Mesenteric fat pad (tissue), 1 donor: ENCODE measurements at places on chromosomes 1 and 21. TPM values are rescaled to one million over a fixed set of nuclear protein-coding genes. Genes with fewer than 3 reads are reported as not detected.

DNA sequence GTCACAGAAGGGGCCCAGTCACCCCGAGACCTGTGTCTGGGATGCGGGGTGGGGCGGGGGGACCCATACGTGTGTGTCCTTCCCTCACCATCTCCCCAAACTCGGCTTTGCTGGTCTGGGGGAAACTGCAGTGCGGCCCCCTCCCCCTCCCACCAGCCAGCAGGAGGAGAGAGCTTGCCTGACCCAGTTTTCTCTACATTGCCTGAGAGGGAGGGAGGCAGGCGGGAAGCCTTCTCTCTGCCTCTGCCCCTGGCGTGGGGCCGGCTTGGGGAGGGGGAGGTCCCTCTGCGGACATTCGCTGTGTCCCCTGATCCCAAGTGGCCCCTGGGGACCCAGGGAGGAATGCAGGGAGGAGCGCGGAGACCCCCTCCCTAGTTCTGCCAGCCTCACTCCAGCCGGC is 3.9 kb downstream of the EPHA8 start:
- no peak for DNase-seq

GRCh38 chr1:41598325-41598724 is 113.8 kb upstream of the EDN2 start:
- no peak for DNase-seq

- DNase-seq = no peak
These were observed 5.7 kb downstream of the SLC6A17 start for GRCh38 chr1:110155878-110156522.

The PHF13 gene
- 13.3 TPM for total RNA-seq

- no peak for DNase-seq
These were observed 857.0 kb downstream of the LTN1 start for GRCh38 chr21:28135646-28136045.

The ZMYM4 gene
- 49.0 TPM for total RNA-seq

The RGS18 gene
- total RNA-seq = 7.3 TPM

- no peak for DNase-seq
These were observed 105.1 kb downstream of the RAVER2 start for GRCh38 chr1:64849942-64850341.

The F5 gene
- total RNA-seq = 3.8 TPM

- no peak for DNase-seq
These were observed 691 bp upstream of the GBP5 start for GRCh38 chr1:89273324-89273778.
